Endothelial cell (in vitro differentiated cells): ENCODE measurements at places on chromosomes 11 and 22.

DNA sequence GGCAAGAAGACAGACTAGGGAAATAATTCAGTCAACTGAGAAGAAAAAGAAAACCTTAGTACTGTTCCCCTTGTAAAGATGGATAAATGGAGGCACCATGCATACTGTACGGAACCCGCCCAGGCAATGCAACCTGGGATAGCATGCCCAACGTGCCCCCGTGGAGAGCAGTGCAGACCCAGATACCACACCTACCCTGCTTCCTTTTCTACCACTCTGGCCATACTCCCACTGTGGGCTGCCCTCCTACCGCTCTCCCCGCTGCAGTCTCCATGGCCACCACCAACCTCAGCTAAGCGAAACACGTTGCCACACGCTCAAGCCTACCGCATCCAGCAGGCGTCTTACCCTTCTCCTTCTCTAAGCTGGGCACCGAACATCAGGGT, 117.4 kb upstream of the SERPIND1 start:
- no peak for DNase-seq

GRCh38 chr22:41403532-41404318, 22.0 kb downstream of the TEF start:
- peak; percentile 82 for DNase-seq

- no peak for DNase-seq
These were observed 20.5 kb upstream of the GRIA4 start for GRCh38 chr11:105589346-105589745.

GRCh38 chr11:106971864-106972263, 46.4 kb downstream of the GUCY1A2 start:
- no peak for DNase-seq

DNA sequence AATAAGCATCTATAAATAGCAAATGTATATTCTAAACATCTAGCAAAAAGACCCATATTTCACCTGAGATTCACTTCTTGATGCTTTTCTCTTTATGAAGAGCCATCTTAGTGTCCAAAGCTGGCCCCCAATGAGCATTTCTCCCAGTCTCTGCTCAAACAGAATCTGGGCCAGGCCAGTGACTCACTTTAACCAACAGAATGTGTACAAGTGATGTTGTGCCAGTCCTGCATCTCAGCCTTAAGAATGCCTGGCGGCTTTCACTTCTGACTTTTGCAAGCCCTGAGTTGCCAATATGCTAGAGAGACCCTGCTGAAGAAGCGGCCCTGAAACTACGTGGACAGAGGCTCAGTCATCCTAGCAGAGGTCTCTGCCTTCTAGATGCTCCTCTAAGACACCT, 6.9 kb upstream of the COPB1 start:
- DNase-seq: no peak

DNA sequence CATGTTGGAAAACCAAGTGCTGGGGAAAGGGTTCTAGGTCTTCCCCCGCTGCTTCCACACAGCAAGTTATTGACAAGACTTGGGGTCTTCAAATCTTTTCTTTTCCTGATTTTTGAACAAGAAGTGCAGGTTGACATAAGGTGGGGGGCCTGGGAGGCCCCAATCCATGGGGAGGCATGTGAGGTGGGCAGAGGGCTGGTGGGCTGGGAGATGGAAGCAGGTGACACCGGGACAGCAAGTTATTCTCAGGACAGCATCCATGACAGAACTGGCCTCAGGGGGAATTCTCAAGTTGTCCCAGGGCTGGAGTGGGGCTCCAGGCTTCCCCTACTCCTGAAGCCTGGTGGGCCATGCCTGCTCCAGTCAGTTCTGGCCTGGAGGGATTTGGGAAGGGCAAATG, 5.5 kb downstream of the FGF19 start:
- DNase-seq: no peak

DNA sequence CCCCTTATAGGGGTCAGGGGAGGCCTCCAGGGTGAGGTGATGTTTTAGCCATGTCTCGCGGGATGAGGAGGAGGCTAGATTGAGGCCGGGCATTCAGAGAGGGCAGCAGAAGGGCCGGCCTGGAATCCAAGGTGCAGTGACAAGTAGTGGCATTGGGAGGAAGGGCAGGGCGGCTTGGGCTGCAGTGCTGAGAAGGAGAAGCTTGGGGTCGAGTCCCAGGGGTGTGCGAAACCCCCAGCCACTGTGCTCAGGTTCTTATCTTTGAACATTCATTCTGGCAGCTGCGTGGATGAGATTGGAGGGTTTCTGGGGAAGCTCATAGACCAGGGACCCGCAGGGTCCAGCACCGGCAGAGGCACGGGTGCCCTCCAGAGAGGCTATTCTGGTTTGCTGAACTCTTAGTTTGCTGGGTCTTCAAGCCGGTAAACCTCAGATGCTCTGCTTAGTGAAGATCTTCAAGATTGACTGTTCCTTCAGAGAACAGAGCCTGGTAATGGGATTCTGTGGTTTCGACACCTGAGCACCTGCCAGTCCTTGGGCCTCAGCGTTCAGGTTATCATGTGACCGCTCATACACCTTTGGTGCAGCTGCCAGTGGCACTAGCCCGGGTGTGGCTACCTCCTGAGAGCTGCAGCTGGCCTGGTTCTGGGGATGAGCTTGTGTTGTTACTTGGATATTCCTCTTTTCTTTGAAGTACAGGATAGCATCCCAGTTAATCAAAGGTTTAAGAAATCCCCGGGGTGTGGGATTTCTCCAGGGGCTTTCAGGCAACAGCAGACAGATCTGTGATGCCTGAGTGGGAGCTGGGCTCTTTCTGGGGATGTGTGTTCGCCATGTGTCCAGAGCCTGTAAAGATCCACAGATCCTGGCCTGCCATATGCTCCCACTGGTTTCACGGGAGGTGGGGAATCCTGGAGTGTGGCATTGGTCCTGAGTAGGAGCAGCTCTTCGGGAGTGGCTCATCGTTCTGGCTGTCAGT, 152.8 kb downstream of the TBC1D22A start:
- DNase-seq: no peak

- no peak for DNase-seq
These were observed 16.4 kb downstream of the CSNK2A3 start for GRCh38 chr11:11336664-11337063.

GRCh38 chr22:46029036-46029435, 52.1 kb upstream of the WNT7B start:
- DNase-seq: no peak

DNA sequence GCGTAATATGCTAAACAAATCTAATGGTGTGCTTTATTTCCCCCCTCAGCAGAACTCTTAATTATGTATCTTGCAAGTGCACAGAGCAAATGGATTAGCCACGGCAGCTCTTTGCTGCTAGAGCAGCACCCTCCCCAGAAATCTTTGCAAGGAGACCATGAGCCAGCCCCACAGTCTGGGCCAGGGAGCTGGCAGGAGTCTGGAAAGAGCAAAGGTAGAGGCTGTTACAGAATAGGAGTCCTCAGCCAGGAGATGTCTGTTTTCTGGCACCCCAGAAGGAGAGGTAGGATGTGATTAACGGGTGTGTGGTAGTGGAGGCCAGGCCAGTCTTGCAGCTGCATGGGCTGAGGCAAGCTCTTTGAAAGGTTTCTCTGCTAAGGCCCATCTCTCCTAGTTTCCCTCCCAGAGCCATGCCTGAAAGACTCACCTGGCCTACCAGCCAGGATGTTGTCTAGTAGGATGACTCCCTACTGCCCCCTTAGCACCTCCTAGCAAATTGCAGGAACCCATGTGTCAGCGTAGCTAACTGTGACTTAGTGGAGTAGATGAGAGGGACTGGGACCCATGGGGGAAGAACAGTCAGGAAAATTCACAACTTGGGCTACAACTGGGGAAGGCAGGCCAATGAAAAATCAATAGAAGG, 557.2 kb downstream of the BUD13 start:
- DNase-seq: peak; percentile 36

GRCh38 chr11:25650319-25650718, 681.6 kb upstream of the ANO3 start:
- no peak for DNase-seq

DNA sequence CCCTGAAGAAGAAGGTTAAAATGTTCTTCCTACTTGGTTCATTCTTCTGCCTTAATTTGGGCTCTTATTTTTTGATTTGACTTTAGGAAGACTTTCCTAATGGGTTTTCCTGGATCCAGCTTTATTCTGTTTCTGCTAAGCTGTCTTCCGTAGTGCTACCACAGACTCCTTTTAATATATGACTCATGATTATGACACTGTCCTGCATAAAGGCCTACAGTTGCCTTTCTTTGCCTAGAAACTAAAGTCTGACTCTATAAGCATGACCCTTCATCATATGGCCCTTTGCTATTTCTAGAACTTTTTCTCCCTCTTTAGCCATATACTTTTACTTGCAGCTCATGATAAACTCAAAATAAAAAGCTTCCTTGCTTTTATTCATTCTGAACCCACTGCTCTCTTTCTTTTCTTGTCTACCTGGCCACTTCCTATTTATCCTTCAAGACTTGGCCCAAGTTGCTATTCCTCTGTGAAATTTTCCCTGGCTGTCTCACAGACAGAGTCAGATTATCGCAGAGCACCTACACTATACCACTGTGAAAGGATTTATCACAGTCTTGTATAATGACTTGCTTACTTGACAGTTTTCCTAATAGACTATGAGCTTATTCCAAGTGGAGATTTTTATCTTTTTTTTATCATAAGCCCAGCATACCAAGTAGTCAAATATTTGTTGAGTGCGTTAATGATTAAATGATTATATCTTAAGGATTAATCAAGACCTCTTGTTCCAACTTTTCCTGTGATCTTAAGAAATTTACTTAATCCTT, 24.7 kb downstream of the TBCEL start:
- DNase-seq: no peak

DNA sequence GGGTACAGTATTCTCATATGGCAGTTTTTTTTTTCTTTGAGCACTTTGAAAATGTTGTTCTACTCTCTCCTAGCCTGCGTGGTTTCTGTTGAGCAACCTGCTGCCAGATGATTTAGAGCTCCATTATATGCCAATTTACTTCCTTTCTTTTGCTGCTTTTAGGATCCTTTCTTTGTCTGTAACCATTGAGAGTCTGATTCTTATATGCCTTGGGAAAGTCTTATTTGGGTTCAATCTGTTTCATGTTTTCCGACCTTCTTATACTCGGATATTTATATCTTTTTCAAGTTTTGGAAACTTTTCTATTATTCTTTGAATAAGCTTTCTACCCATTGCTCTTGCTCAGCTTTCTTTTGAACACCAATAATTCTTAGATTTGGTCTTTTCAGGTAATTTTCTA, 138.1 kb upstream of the RAG2 start:
- DNase-seq: no peak

DNA sequence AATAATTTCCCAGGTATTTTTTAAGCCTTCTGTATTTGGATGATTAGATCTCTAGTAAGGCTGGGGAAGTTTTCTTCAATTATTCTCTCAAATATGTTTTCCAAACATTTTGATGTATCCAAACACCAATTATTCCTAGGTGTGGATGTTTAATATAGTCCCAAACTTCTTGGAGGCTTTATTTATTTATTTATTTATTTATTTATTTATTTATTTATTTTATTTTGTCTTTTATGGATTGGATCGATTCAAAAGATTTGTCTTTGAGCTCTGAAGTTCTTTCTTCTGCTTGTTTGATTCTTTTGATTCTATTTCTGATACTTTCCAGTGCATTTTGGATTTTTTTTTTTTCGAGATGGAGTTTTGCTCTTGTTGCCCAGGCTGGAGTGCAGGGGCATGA, 2267.9 kb upstream of the RAG2 start:
- DNase-seq: no peak

DNA sequence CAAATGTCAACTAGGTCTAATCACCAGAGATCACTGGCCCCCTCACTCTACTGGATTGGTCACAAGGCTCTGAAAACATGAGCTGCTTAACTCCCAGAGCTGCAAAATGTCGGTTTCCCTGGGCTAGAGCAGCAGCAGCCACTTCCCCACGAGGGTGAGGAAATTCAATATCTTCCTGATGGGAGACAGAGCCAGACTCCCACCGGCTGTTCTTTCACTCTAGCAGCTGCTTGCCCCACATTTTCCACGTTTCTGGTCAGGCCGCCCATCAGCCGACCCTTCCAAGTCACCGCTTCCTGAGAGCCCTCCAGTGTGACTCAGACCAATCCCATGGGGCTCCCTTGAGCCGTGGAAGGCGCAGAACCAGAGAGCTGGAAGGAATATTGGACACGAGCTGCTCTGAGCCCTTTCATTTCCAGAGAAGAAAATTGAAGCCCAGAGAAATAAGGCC, 227.0 kb downstream of the ADAMTS15 start:
- no peak for DNase-seq
